Stimulated activated CD4-positive, alpha-beta T cell treated with anti-CD3 and anti-CD28 coated beads, Interleukin-4, amount 100 ng/mL, for 24 hours (primary cell): ENCODE measurements at places on chromosomes 12 and 14.
A peak's percentile ranks its signal among the peaks of the same experiment; 100 is the strongest.

- no peak for DNase-seq
Observed at GRCh38 chr12:120725151-120725658, 421 bp upstream of the ACADS start.

- no peak for DNase-seq
Observed at GRCh38 chr14:24875991-24876878, 173.7 kb downstream of the STXBP6 start.

DNA sequence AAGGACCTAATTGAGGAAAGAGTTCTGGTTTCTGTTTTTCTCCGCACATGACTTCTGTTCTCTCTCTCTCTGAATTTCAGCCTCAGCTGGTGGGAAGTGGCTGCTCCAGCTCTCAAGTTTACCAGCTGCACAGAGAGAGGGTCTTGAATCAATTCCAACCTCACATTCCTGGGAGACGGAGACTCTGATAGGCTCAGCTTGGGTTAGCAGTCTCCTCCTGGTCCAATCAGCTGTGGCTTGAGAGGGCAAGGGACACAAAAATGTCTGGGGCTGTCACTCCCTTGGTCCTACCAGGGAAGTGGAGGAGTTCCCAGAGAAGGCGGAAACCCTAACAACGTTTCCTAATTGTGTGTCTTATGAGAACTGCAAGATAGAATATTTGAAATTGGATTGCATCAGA is 7.0 kb downstream of the CCDC63 start:
- DNase-seq, result no peak

DNA sequence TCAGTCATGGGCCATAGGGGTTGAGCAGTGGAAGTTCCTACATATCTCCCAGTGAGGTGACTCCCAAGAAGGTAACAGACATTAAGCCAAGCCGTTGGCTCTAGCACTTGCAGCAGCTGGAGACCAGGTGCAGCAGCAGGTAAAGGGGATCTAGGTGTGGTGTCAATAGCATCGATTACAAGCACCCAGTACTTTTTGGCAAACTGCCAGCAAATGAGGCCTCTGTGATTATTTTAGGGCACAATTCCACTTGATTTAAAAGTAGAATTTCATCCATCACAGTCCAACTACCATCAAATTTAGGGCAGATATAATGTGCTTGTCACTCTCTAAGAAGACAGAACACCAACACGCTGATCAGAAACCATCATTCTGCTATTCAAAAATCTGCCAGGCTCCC is 224.1 kb upstream of the EGLN3 start:
- DNase-seq, result no peak

DNA sequence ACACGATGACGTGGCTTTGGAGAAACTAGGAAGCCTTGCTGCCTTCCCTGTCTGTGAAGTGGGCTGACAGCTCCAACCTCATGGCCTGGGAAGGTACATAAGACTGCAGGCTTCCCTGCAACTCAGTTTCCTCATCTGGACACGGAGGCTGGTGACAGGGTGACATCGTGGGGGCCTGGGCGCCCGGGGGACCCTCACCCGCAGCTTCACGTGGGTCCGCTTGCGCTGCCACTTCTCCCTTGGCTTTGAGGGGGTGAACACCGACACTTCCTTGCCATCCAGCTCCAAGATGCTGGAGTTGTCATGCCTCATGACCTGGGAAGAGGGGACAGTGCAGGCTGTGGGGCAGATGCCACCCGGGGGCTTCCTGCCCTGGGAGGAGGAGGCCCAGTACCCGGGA is 7.6 kb downstream of the ARL6IP4 start:
- no peak for DNase-seq

GRCh38 chr14:82441270-82441669 is 907.6 kb upstream of the SEL1L start:
- no peak for DNase-seq

DNA sequence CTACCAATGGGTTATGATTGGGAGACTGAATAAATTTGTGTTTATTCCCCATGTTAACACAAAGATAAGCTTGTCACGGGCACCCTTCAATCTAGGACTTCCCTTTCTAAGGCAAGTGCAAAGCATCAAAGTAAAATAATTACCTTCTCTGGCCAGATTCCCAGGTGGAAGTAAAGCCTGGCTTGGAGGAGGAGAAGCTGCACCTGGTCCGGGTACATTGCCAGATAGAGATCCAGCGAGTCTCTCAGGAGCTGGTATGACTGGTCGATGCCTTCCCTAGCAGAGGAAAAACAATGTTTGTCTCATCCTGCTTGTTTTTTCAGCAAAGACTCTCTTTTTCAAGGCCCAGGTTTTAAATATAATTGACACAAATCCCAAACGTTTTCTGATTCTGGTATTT is 24.9 kb downstream of the FBXO21 start:
- DNase-seq, result no peak

GRCh38 chr12:46553911-46554310 is 181.3 kb upstream of the SLC38A2 start:
- DNase-seq, result no peak

- no peak for DNase-seq
Observed at GRCh38 chr12:122788387-122788786, 14.0 kb downstream of the CCDC62 start.

GRCh38 chr12:98745578-98746391 is 100.7 kb downstream of the APAF1 start:
- DNase-seq, result peak; percentile 24

DNA sequence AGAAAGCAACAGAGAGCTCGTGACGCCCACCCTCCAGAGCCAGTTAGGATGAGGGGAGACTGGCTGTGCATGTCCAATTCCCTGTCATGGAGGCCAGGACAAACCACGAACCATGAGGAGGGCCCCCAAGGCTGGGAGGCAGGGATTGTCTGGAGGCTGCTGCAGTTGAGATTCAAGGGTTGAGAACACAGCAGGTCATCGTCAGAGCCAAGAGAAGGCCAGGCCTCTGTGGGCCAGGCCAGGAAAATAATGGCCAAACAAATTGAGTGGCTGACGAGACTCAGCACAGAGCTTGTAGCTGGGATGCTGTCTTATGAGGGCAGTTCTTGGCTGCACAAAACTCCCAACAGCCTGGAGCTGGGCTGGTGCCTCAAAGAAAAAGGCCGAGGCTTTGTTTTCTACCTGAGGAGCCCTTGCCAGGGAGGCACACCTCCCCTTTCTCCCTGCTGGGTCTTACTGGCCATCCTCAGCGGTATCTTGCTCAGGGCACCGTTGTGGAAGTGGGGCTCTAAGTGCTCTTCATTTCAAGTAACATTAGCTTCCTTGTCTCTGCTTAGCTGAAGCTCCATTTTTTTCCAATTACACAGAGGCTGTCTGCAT is 665.9 kb downstream of the BCL11B start:
- DNase-seq, result no peak

DNA sequence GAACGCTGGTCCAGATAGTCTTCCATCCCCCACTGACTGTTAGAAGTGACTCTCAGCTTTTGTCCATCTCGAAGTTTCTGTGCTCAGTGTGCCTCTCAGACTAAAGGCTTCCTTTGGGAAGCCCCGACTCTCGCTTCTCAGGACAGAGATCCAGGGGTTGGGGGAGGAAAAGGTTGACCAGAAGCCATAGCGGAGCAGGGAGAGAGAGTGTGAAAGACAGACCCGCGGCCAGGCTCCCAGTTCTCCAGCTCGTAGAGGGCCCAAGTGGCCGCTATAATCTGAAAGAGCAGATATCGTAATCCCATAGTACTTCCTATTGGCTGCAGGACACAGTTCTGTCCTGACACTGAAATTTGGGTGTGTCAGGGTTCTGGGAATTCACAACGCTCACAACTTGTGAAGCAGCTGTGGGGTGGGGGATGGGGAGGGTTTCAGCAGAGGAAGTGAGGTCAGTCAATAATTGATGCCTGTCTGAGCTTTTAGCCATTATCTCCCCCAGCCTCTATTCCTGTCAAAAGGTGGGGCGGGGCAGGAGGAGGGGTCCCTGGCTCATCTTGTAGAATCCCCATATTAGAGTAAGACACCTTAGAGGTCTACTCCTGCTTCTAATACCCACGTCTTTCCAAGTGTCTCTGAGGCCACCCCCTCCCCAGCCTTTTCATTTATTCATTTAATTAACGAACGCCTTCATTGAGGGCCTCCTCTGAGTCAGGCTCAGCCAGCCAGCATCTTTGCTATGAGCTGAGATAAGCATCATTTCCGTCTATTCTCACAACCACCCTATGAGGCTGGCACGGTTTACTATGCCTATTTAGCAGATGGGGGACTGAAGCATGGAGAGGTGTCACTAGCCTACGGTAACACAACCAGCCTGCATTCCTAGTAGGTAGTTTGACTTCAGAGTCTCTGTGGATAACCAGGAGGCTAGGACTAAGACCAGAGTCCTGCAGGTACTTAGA is 1.6 kb upstream of the ACVRL1 start:
- no peak for DNase-seq

- no peak for DNase-seq
Observed at GRCh38 chr12:21073822-21074460, 57.1 kb upstream of the SLCO1B1 start.

- DNase-seq, result peak; percentile 35
Observed at GRCh38 chr12:51821440-51822260, 26.9 kb downstream of the FIGNL2 start.

- no peak for DNase-seq
Observed at GRCh38 chr14:68958553-68958952, 20.5 kb downstream of the ACTN1 start.

DNA sequence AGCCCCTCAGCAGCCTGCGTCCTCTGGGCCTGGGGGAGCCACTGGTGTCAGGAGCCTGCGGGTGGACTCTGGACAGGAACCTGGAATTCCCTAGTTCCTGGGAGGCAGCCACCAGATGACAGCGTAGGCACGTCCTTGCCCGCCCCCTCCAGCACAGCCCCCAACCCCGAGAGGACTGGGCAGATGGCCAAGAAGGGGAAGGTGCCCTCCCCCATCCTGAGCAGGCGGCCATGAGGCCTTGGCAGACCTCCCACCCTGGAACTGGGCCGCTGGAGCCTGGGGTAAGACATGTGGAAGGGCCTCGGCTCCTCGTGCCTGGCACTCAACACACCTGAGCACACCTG is 60.4 kb upstream of the FBRSL1 start:
- DNase-seq, result no peak

- DNase-seq, result no peak
Observed at GRCh38 chr14:62739647-62740046, 305.6 kb downstream of the KCNH5 start.

- no peak for DNase-seq
Observed at GRCh38 chr14:92207012-92207927, 85.5 kb downstream of the CPSF2 start.

DNA sequence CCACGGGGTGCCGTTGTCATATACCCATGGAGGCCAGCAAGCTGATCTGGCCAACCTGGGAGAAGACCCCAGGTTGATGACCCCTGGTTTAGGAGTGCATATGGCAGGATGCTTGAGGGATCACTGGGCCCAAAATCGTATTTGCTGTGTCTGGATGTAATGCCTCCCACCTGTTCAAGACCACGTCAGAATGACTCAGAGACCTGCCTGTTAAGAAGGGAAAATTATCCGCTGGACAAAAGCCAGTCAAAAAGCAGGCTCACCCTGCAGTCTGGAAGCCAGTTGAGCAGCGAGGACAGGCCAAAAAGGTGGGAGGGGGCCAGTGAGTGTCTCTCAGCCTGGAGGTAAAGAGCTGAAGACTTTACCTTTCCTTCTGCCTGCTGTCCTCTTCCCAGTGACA is 449.2 kb downstream of the DPF3 start:
- DNase-seq, result no peak

DNA sequence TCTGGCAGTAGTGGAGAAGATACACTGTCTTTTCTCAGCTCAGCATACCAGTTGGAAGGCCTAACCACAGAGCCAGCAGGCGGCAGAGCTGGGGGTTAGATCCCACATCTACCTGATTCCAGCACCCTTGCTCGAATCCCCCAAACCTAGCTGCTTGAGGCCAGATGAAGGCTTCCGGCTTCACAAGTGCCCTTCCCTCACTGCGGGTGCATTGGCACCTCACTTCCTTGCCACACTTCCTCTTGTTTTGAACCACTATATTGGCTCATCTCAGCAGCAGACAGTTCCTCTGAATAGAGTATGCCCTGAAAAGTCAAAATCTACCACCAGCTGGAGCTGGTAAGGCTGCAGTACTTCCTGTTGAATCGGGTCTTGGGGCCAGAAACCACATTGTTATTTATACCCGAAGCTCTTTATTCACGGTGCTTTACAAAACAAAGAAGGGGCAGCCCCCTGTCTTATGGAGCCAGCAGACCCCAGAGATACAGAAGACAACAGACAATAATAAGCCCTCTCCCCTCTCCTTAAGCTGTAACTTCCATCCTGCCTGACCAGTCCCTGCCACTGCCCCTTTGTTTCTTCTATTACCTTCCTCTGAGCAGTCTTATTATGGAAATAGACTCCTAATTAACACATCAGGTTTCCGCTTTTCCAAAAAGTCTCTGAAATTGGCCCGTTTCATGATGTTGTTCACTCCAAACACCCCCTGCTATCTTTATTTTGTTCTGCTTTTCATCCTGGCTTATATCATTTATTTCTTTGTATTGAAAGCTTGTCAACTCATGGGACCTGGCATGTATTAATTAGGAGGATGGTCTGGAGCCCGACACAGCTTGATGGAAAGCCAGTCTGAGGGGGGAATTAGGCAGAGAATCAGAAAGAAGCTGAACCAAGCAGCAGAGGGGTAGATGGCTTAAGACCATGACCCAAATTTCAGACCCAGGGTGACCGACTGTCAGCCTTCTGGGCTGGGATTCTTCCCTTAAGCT is 233.5 kb downstream of the EFCAB11 start:
- peak; percentile 61 for DNase-seq

DNA sequence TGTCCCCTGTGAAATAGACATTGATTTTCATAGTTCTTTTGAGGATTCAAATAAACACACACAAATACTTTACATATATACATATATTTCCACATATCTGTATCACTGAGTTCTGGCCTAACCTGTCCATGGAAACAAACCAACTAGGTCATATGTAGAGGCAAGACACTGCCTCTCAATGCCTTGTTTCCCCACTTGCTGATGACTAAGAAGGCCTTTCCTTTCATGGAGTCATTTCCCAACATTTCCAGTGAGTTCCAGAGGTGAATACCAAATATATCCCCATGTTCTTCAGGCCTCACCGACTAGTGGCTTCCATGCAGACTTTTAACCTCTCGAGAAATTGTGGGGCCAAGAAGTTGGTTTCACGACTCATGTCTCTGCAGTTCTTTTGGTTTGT is 120.8 kb downstream of the DNAI7 start:
- no peak for DNase-seq

DNA sequence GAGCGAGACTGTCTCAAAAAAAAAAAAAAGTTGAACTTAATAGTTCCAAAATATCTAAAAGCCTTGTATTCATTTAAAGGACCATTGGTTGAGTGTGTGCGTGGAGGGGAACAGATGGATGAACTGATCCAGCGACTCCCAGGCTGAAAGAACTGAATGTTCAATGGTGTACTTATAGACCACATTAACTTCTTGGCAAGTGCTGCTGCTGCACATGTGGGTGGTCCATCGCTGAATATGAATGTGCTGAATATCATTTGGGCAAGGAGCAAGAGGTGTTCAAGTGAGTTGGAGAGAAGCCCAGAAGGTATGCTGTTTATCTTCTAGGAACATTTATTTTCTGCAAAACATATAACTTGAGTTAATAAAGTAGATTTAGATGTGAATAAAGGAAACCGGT is 289.0 kb upstream of the RPL10L start:
- no peak for DNase-seq

GRCh38 chr14:93126111-93126510 is 10.4 kb upstream of the ITPK1 start:
- DNase-seq, result no peak

GRCh38 chr14:43418324-43418723 is 1088.8 kb downstream of the FSCB start:
- no peak for DNase-seq

GRCh38 chr12:28800129-28800528 is 348.9 kb upstream of the FAR2 start:
- DNase-seq, result no peak

- no peak for DNase-seq
Observed at GRCh38 chr14:99441918-99442317, 38.7 kb downstream of the SETD3 start.
